A673 (cell line): ENCODE measurements at places on chromosomes 5 and 9.

- peak; percentile 67 for DNase-seq
Measured at GRCh38 chr5:126857472-126858410, 80.8 kb downstream of the LMNB1 start.

- DNase-seq: peak; percentile 95
Measured at GRCh38 chr9:128733256-128733655, 9.3 kb upstream of the ZDHHC12 start.

GRCh38 chr5:137134920-137135532, 364.1 kb downstream of the SPOCK1 start:
- no peak for DNase-seq

GRCh38 chr9:136135326-136136126, 16.9 kb upstream of the TMEM250 start:
- DNase-seq: no peak

DNA sequence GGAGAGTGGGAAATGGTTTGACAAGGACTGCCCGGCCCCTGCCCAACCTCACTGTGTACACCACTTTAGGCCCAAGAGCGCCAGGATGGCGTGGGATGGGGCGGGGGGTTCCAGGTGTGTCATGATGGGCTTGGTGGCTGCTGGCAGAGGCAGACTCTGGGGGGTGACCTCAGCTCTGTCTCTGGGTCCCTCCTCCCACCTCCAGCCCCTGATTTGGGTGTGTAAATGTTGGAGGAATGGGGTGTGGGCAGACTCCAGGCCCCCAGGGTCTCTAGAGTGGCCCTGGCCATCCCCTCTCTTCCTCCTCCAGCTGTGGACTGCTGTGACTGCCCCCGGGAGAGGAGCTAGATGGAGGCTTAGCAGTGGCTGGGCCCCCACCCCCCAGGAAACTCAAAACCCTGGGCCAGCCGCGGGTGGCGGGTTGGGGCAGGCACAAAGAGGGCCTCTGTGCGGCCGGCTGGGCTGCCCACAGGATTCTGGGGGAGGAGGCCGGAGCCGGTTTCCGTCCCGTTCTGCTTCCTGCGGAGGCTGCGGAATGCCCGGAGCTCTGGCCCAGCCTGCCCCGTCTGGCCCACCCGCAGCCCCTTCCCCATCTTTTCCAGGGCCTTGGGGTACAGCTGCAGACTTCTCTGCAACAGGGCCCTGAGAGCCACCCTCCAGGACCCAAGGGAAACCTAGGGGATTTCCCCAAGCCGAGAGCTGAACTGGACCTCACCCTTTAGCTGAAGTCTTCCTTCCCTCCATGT, 23.1 kb downstream of the CXXC5 start:
- DNase-seq: no peak

DNA sequence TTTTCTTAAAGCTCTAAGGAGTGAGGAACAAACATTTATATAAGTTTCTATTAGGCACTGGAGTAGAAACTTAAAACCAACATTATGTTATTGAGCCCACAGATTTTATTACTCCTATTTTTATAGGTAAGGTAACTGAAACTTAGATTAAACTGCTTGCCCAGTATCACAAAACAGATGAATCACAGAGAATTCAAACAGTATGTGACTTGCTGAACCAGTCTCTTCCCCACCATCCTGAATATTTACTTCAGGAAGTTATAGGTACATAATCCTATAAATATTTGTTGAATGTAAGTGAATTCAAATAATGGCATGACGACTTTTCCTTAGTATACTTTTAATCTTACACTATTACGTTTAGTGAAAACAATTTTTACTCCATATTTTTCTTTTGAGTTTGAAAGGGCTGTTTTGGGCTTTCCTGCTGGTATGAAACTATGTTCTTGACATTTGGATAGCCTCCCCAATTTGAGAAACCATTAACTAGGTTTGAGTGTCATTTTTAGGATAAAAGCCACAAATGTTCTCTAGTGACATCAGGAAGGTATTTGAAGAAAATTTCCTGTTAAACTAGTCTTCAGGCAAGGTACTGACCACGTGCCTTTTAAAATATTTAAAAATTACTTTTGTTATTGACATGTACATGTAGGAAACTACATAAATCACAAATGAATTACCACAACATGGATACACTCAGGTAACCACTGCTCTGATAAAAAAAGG, 39.3 kb downstream of the PRRC1 start:
- no peak for DNase-seq

DNA sequence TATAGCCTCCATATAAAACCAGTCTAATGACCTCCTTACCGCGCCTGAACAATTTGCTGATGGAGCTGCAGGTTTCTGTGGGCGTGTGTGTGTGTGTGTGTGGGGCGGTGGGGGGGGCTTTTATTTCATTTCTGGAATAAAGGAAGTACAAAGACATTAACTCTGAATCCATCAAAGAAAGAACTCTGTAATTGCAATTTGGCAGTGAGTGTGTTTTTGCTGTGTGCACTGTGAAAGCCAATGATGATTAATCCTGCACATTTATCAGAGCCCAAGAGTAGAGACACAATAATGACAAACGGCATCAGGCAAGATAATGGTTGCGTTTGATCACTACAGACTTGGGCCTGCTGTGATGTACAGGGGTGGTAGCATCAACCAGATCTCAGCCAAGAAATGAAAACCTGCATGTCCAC, 29.3 kb upstream of the NDFIP1 start:
- no peak for DNase-seq

DNA sequence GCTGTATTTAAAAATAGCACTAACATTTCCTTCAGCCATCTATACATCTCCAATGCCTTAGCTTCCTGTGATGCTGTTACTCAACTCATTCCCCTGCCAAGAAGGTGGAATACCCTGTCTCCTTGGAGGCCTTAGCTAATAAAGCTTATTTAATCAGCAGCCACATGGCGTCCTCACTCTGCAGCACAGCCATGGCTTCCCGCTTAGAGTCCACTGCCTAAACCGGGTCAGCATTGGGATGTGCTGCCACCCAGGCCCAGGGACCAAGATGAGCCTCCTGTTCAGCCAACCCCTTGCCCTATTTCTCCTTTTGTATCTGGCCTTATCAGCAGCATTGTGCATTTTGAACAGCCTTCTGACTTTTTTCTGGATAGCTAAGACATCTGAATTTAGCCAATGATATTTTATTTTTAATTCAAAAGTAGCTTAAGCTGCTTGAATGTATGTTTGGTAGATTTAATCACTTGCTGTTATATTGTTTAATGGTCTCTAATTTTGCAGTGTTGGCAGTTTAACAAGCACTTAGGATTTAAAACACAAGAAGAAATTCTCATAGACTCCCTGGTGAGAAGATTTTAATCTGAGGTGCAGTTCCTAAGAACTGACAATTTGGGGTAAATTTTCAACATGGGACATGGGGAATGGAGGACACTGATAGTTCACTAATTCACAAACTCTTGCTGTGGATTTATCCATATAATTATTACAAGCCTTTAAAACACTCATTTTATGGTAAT, 113.0 kb downstream of the RPS23 start:
- peak; percentile 80 for DNase-seq

GRCh38 chr5:27083449-27084415, 45.3 kb upstream of the CDH9 start:
- DNase-seq: no peak

- peak; percentile 51 for DNase-seq
Measured at GRCh38 chr9:135281791-135282737, 194.6 kb downstream of the OLFM1 start.

DNA sequence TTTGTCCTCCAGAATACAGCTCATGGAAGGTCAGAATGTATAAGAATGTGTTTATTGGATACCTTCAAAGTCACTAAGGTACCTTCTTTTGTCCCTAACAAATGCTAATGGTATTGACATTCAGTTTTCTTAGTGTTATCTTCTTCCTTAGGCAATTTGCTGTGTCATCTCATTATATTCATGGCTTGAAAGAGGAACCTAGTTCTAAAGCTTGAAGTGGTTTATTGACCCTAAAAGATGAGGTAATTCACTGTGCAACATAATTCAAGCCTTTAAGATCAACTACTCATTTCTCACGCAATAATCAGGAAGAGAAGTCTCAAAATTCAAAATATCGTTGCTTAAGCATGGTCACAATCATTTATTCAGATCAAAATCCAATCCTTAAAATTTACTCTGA, 342.7 kb upstream of the RIOK2 start:
- DNase-seq: no peak

DNA sequence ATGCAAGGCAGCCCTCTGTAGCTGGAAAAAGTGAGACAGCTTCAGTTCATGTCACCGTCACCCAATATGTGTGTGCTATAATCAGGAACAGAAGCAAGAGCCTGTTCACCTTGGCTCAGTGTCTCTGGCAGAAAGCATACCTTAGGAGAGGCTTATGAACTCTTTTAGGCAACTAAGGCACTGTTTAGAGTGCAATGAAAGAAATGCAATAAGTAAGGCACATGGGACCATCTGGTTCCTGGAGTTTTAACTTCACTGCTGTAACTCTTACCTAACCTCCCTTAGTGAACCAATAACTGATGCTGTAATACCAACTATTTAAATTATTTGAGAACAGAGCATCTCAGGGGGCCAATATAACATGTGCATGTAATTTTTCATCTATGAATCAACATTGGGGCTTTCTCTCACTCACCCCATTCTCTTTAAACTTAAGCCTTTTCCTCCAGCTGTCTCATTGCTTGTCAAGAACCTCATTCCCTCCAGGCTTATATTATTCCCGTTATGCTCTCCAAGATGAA, 32.4 kb downstream of the C9 start:
- no peak for DNase-seq

- DNase-seq: no peak
Measured at GRCh38 chr9:31355965-31356364, 1028.5 kb upstream of the ACO1 start.

GRCh38 chr5:88782571-88782970, 100.4 kb downstream of the MEF2C start:
- DNase-seq: no peak

- no peak for DNase-seq
Measured at GRCh38 chr5:175671013-175671412, 13.1 kb downstream of the HRH2 start.

DNA sequence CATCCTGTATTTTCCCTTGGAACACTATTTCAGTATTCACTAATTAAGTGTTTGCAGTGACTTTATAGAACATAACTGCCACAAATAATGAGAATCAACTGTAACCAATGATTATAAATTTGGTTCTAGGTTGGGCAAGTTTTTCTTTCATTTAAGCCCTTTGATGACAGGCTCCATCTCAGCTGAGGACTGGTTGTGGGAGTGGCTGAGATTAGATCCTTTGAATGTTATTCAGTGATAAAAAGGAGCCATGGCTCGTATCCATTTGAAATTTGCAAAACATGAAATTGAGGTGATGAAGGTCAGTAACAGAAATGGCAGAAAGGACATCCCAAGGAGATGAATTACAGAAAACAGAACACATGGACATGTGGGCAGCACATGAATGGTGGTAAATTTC, 138.1 kb upstream of the PCA3 start:
- no peak for DNase-seq

- no peak for DNase-seq
Measured at GRCh38 chr5:79628276-79628675, 16.0 kb downstream of the TENT2 start.

GRCh38 chr9:14312719-14313377, 1.1 kb downstream of the NFIB start:
- DNase-seq: no peak

DNA sequence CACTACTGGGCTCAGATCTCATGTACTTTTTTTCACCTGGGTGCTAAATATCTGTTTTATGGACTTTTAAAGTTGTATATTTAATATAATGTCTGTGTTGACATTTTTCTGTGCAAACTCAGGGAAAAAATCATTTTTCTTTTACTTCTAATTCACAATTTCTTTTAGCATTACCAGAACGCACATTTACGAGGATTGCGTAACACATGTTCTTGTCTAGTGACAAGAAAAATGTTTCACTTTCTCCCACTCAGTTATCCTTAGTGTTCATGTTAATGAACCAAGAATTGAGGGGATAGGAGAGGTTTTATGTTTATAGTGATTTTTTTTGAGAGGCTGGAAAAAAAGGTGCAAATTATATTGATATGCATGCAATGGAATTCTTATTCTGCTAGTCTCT, 86.3 kb upstream of the PJA2 start:
- DNase-seq: no peak

DNA sequence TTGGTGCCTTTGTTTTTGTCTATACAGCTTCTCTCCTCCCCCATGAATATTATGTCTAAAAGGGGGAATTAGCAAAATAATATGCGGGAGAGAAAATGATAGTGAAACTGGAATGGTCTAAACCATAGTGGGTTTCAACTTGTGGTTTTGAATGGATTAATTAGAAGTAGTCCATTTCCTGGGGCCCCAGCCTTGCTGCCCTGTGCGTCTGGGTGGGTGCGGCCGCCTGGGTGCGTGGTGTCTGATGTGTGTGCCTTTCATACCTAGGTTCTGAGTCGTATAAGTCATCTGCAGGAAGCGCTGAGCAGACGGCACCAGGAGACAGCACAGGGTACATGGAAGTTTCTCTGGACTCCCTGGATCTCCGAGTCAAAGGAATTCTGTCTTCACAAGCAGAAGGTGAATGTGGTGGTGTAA, 120.0 kb upstream of the CACNA1B start:
- DNase-seq: no peak

GRCh38 chr5:59800347-59800893, 93.1 kb downstream of the PDE4D start:
- DNase-seq: no peak

GRCh38 chr5:52983731-52984636, 5.2 kb upstream of the ITGA2 start:
- DNase-seq: no peak

DNA sequence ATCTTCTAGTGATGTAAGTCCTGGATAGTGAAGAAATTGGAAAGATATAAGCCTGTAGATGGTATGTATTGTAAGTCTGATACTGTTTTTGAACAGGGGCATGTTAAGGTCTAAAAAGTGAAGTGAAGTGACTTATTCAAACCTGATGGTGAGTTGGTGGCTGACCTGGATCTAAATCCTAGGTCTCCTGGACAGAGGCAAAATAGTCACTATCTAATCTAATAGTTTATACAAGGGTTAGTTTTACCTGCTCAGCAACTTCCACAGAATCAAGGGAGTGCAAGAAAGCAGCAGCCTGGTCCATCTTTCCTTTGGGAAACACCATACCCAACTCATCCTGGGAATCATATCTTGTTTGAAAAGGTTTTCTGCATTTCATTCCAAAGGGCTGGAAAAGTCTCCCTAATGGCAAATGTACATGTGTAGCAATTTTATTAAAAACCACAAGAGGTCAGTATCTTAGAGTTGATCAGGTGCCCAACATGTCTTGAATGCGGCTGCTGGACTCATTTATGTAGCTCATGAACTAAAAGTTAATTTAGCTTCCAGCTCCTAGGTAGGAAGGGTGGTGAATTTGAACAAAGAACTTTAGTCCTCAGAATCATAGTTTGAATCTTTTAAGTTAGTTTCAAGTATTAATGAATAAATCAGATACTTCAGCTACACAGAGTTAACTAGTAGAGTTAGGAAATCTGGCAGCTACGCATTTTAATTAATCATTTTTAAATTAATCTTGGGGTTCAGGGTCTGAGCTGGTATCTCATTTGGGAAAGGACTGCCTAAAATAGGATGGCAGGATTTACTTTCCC, 26.0 kb downstream of the SKP2 start:
- DNase-seq: peak; percentile 49

DNA sequence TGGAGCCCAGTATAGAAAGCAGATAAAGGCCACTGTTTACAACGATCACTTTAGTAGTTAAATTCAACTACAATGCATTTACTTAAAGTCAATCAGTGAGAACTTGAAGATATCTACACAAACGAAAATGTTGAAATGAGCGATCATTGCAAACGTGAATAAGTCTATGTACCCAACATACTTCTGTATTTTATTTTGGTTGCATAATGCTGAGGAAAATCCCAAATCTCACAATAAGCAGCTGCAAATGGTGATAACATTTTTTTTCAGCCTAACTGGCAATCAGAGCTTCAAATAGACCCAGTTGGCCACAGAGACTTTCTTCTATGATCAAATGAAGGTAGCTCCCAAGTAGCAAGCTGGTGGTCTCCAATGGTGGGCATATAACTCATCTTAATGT, 32.1 kb downstream of the PDGFRB start:
- DNase-seq: no peak
